Left cardiac atrium (tissue), 4 donors: ENCODE measurements at places on chromosomes 2 and 18.
A peak's percentile ranks its signal among the peaks of the same experiment; 100 is the strongest.

- no peak for DNase-seq
Measured at GRCh38 chr2:95062242-95063085, 37.0 kb downstream of the MAL start.

- DNase-seq = no peak
Measured at GRCh38 chr2:69495008-69495407, 57.8 kb upstream of the NFU1 start.

- DNase-seq = no peak
Measured at GRCh38 chr2:170669909-170670308, 45.2 kb upstream of the SP5 start.

- DNase-seq = no peak
Measured at GRCh38 chr2:105243961-105244360, 2.4 kb downstream of the GPR45 start.

DNA sequence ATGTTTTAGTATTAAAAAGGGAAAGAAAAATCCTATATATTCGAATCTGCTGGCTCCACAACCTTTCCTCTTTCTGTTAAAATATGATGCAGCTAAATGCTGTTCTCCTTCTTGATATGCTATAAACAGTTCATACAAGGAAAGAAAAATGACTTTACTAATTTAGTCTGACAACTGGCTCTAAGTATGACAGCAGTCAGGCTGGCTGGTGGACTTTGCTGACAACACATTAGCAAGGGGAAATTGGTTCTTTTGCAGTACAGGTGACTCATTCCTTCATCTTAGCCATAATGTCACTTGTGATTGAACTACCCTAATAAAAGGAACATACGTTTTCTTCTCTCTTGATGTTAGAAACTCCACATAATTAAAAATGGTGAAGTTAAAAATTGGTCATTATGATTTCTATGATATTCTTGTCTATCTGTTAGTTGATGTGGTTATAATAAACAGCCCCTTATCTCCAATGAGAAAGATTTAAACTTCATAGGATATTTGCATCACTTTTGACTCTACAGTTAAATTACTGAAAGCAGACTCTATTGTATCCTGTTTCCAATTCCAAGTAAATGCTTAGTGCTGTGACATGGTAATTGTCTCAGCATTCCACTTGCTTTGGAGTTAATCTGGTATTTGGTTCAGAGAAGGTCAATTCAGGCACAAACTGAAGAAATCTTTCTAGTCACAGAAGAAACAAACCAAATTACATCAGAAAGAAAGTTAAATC is 315.3 kb upstream of the GULP1 start:
- no peak for DNase-seq

DNA sequence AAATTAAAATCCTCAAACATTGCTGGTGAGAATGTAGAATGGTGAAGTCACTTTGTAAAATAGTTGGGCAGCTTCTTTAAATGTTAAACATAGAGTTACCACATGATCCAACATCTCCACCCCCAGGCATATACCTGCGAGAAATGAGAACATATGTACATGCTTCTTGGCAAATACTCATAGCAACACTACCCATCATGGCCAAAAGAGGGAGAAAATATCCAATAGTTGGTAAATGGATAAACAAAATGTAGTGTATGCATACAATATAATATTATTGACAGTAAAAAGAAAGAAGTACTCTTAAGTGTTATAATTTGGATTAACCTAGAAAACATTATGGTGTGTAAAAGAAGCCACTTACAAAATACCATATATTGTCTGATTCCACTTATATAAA is 185.9 kb downstream of the CDH7 start:
- no peak for DNase-seq

DNA sequence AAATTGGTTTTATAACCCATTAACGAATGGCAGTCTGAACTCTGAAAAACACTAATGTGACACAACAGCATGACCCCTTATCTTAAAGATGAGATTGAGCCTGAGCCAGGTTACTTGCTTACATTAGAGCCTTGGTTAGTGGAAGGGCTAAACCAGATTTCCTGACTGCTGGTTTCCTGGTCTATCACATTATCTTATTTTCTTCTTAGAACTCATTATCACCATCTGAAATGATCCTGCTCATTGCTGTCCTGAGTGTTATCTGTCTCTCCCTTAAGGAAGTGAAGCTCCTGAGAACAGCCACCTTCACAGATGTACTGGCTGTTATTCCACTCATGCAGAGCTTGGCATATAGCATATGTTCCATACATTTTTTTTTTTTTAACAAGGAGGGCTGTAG is 9.0 kb upstream of the NRP2 start:
- DNase-seq = no peak

- no peak for DNase-seq
Measured at GRCh38 chr18:45156946-45157345, 458.3 kb upstream of the SLC14A2 start.

DNA sequence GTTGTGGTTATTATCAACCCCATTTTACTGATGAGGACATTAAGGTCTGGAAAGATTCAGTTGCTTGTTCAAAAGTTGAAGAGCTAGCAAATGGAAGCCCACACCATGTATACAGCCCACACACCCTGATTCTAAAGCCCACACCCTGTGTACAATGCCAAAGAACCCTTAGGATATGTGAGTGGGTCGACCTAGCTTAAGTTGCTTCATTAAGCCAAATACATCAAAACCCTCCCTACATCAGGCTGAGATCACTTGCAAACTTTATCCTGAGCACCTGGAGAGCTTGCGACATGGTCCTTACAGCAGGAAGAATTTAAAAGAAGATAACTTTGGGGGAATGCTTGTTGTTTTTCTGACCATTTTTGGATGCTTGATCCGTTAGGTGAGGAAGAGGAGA is 435 bp upstream of the ARHGAP25 start:
- no peak for DNase-seq

GRCh38 chr2:63614448-63614968 is 25.7 kb downstream of the MDH1 start:
- no peak for DNase-seq

DNA sequence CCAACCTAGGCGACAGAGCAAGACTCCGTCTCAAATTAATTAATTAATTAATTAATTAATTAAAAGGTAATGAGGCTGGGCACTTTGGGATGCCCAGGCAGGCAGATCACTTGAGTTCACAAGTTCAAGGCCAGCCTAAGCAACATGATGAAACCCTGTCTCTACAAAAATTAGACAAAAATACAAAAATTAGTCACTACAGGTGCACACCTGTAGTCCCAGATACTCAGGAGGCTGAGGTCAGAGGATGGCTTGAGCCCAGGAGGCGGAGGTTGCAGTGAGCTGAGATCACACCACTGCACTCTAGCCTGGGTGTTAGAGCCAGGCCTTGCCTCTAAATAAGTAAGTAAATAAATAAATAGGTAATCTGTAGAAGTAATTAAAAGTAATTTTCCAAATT is 6.8 kb downstream of the SF3B1 start:
- no peak for DNase-seq

- DNase-seq = no peak
Measured at GRCh38 chr18:37854396-37854795, 288.8 kb upstream of the CELF4 start.

GRCh38 chr2:111159641-111160040 is 38.9 kb downstream of the BCL2L11 start:
- DNase-seq = no peak

- no peak for DNase-seq
Measured at GRCh38 chr2:10501451-10501961, 53.4 kb upstream of the ODC1 start.

DNA sequence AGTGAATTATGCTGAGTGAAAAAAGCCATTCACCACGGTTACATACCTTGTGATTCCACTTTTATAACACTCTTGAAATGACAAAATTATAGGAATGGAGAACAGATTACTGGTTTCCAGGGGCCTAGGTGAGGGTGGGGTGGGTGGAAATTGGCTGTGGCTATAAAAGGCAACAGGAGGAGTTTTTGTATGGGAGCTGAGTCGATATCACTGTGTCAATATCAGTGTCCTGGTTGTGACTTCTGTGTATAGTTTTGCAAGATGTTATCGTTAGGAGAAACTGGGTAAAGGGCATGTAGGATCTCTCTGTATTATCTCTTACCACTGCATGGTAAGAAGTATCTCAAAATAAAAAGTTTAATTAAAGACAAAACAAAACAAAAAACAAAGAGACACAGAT is 84.3 kb downstream of the EDAR start:
- DNase-seq = no peak

DNA sequence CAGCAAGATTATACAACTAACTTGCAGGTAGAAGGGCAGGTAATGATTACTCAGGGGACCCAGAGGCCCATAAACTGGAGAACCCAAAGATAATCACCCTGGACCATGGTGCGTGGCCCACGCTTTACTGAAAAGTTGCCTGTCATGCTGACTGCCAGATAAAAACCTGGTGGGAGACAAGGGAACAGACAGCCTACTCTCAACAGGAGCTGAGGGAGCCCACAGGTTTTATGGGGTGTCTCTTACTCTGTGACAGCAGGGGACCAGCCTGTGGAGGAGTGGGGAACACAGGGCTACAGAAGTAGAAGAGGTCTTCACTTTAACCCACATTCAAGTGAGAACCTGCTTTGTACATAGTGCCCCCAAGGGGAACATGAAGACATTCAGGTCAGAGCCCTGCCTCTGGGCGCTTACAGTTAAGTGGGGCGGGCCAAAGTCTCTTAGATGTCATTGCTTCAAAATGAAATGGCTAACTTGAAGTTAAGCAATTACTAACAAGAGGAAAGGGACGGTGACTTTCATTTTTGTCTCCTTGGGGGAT is 60.4 kb downstream of the DHRS9 start:
- DNase-seq = no peak

- no peak for DNase-seq
Measured at GRCh38 chr18:56575819-56576663, 62.4 kb downstream of the TXNL1 start.

- no peak for DNase-seq
Measured at GRCh38 chr2:7819850-7820249, 862.0 kb upstream of the ID2 start.

DNA sequence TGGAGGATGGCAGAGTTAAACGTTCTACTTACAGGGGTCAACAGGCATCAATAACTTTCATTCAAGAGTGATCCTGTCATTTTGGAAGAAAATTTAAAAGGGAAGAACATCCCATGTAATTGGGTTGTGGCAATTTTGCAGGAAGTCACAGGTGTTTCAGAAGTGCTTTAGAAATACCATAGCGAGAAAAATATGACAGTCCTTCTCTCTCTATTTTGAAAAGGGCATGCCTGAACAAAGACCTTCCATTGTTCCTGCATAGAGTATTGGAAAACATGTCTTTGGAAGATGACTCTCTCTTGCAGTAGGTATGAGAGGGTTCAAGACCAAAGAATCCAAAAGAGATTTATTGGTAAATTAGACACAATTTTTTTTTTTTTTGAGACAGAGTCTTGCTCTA is 81.8 kb upstream of the SERTAD2 start:
- no peak for DNase-seq

- DNase-seq = no peak
Measured at GRCh38 chr2:168355121-168355520, 101.0 kb upstream of the CERS6 start.

GRCh38 chr2:148560496-148560895 is 84.1 kb upstream of the EPC2 start:
- no peak for DNase-seq

DNA sequence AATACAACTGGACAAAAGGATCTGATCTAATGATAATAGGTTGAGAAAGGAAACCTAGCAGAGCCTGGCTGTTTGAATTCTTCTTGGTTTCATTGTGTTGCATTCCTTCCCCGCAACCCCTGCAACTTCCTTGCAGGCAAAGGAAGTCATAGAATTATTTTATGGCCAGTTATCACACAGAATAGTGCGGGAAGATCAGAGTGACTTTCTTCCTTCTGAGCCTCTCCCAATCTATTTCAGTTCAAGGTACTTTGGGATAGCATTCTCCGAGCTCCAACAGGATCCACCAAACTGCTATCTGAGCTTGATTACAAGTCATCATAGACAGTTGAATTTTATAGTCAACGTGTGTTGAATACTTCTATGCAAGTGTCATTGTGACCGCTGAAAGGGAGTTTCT is 441.1 kb downstream of the DCC start:
- no peak for DNase-seq

GRCh38 chr2:65782186-65782585 is 349.8 kb upstream of the SPRED2 start:
- no peak for DNase-seq

- no peak for DNase-seq
Measured at GRCh38 chr2:173802518-173802917, 162.7 kb downstream of the SP3 start.

GRCh38 chr2:64311948-64312621 is 141.9 kb upstream of the LGALSL start:
- peak; percentile 89 for DNase-seq

GRCh38 chr18:12296087-12296403 is 12.0 kb upstream of the TUBB6 start:
- no peak for DNase-seq

DNA sequence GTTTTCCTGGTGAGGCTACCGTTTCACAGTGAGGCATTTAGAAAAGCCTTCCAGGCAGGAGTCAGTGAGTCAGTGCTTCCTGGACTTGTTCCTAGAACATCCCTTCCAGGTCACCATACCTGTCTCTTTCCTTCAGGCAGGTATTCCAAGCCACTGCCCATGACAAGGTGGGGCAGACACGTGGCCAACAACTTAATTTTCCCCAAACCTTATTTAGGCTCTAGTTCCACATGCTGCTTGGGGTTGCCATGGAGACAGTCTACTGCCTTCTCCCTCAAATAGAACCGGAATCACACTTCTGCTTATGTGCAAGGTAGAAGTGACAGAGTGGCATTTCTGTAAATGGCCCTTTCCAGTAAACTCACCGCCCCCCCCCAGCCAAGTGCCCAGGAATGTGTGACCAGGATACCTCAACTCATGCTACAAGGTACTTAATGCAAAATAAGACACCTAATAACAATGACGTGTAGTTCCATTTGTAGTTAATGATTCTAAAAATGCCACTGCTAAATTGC is 258.3 kb downstream of the PRKCE start:
- DNase-seq = no peak

GRCh38 chr2:152513681-152514080 is 178.7 kb downstream of the FMNL2 start:
- peak; percentile 43 for DNase-seq

- DNase-seq = no peak
Measured at GRCh38 chr2:216405588-216405987, 6.7 kb upstream of the SMARCAL1 start.

DNA sequence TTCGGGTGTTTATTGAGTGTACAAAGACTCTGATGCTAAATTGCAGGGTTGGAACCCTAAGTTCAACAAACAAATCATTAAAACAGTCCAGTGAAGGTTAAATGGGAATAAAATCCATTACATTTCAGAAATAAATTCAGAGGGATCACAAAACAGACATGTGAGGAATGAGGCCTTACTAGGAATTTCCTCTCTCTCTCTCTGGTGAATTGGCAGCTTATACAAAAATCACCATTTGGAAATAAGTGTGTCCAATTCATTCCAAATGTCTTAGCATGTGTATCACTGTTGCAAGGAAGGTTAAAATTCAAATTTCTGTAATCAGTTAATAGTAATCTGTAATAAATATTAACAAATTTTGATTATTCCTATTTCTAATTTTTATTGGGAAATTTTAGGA is 228.6 kb upstream of the PXDN start:
- DNase-seq = no peak

- no peak for DNase-seq
Measured at GRCh38 chr2:88239781-88240180, 69.6 kb downstream of the THNSL2 start.
